AG08396 (cell line): ENCODE measurements at places on chromosomes 13 and 19.

- DNase-seq = peak; percentile 79
Observed at GRCh38 chr19:1975162-1975480, 34.1 kb downstream of the CSNK1G2 start.

- DNase-seq = no peak
Observed at GRCh38 chr19:42023121-42023942, 29.3 kb upstream of the ATP1A3 start.

GRCh38 chr19:31668921-31669320, 319.7 kb upstream of the TSHZ3 start:
- DNase-seq = no peak

GRCh38 chr19:16338470-16339360, 14.1 kb downstream of the KLF2 start:
- peak; percentile 89 for DNase-seq

GRCh38 chr19:10871711-10872545, 575 bp downstream of the CARM1 start:
- peak; percentile 53 for DNase-seq

DNA sequence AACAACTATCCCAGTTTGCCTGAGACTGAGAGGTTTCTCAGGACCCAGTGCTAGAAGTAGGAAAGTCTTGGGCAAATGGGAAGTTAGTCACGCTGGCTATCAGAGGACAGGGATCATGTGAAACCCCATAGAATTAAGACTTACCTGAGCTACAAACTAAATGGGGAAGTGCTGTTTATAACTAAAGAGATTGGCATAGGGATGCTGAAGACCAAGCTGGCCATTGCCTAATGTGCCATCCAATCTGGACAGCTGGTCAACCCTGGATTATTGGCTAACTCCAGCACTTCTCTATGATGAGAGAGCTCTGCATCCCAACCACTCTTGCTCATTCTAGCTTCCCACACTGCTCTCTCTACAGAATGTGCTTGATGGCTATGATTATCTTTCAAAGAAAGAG, 216.1 kb downstream of the TDRD3 start:
- no peak for DNase-seq

DNA sequence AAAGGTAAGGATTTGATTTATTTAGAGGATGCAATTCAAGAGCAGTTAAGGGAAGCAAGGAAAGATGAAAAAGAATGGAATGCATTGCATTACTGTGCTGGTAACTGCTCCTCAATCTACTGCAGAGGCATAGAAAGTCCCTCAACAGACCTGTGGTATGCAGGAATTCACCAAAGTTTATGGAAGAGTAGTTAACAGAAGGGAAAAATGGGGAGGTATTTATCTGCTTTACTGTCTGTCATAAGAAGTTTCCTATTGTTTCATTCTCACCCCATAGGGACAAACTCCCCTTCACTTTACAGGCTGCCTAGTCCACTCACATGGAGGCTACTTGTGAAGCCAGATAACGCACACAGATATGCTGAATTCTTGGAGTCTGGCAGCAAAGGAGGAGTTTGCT, 354.9 kb upstream of the SPRY2 start:
- DNase-seq = no peak

DNA sequence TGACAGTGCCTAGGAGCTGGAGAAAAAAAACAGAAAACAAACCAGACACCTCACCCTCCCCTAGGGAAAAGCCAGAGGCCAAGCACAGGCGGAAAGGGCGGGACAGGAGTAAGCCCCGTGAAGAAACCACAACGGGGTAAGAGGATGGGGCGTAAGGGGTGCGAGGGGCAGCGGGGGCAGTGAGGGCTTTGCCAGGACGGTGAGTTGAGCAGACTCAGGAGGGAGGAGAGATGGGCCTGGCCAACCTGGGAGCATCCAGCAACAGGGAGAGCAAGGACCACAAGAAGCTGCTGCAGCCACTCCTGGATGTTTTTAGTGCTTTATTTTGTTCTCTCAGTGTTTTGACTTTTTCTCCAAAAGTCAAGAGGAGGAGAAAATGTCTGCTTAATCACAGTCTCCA, 114.1 kb upstream of the SOX1 start:
- DNase-seq = no peak

GRCh38 chr19:45500918-45501729, 2.9 kb downstream of the PPM1N start:
- DNase-seq = no peak

DNA sequence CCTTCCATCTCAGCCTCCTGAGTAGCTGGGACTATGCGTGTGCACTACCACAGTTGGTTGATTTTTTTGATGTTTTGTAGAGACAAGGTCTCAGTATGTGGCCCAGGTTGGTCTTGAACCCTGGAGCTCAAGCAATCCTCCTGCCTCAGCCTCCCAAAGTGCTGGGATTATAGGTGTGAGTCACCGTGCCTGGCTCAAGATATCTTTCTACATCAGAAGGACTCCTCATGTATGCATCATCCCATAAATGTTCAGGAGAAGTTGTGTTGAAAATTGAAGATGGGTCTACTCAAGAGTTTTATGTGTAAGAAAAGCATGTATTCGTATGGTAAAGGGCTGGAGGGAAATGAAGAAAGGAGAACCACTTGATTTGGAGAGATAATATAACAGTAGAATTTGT, 71.8 kb upstream of the STK24 start:
- no peak for DNase-seq

GRCh38 chr19:30105727-30106126, 163.7 kb downstream of the URI1 start:
- no peak for DNase-seq

DNA sequence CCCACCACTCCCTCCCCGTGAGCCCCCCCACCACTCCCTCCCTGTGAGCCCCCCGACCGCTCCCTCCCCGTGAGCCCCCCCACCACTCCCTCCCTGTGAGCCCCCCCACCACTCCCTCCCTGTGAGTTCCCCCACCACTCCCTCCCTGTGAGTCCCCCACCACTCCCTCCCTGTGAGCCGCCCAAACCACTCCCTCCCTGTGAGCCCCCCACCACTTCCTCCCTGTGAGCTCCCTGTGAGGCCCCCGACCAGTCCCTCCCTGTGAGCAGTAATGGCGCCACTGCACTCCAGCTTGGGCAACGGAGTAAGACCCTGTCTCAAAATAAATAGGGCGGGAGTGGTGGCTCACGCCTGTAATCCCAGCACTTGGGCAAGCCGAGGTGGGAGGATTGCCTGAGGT, 9.9 kb downstream of the ABCA7 start:
- DNase-seq = no peak

- DNase-seq = no peak
Observed at GRCh38 chr19:32067685-32068084, 277.7 kb upstream of the ZNF507 start.

DNA sequence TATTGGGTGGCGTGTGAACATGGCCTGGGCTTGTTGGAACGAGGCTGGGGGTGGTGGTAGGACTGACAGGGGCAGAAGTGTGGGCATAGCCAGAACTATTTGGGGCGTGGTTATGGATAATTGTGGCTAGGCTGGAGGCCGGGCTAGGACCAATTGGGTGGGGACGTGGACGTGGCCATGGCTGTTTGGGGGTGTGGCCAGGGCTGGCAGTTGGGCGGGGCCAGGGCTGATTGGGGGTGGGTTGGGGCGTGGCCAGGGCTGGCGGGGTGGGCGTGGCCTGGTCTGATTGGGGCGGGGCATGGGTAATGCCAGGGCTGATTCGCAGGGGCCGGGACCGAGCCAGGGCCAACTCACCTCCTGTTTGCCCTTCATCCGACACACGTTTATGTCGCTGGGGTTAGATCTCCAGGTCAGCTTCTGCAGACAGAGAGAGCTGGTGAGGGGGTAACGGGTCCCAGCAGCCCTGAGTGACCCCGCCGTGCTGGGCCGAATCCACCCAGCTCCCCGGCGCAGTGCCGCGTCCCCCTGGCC, 2.8 kb downstream of the SEMA6B start:
- DNase-seq = peak; percentile 89

- DNase-seq = no peak
Observed at GRCh38 chr19:52603558-52604207, 33.6 kb downstream of the ZNF701 start.

DNA sequence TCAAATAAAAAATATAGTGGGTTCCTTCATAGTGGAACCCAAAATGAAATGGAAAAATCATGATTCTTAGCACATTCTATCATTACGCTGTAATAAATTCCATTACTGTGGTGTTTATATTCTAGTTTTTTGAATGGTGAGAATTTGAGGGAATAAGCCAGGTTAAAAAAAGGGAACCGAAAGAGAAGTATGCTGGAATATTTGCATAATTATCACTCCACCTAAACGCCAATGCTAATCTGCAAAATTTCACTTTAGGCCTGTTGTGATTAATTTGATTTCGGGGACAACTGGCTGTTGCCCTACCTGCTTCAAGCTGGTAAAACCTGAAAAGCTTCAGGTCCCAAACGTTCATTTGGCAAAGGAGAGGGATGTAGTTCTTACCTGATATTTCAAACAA, 32.1 kb upstream of the SCEL start:
- no peak for DNase-seq

DNA sequence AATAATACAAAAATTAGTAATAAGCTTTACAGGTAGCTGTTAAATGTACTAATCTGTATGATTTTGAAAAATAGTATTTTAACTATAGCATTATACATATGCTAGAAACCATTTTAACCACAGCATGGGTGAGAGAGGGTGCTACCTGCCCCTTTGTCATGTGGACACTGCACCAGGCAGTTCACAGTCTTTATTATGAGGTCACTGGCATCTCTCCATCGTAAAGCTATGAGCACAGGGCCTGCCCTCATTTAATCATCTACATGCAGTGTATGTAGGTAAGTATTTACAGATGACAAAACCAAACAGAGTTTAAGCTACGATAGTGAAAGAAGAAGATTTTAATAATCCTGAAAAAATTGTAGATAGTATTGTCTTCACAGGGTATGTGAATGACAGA, 21.7 kb downstream of the EDNRB start:
- DNase-seq = no peak

- no peak for DNase-seq
Observed at GRCh38 chr13:19759669-19760068, 23.1 kb downstream of the PSPC1 start.

DNA sequence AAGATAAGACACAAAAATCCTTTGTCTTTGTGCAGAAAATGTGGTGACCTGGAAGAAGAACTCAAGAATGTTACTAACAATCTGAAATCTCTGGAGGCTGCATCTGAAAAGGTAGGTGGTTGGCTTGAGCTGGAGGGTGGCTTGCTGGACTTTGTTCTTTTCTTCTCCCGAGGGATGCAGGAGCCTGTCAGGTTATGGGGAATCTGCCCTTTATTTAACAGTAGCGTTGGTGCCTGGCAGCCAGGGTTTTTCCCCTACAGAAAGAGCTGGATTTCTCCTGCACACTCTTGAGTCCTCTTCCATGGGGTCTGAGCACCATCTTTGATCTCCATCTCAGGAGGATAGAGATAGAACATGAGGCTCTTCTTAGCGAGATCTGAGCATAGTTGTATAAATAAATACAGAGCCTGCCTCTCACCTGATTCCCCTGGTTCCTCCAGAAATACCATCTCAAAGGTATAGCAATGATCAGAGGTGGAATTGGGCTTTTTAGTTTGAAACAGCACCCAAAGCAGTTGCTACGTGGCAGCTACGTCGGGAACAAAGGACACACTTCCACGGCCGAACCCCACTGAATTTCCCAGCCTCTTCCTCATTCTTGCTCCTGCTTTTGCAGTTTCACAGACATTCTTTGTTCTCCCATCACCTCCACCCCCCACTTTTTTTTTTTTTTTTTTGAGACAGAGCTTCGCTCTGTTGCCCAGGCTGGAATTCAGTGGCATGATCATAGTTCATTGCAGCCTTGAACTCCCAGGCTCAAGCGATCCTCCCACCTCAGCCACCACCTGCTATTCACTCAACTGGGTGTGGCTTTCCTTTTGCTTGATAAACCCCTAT, 12.9 kb downstream of the TPM4 start:
- no peak for DNase-seq

DNA sequence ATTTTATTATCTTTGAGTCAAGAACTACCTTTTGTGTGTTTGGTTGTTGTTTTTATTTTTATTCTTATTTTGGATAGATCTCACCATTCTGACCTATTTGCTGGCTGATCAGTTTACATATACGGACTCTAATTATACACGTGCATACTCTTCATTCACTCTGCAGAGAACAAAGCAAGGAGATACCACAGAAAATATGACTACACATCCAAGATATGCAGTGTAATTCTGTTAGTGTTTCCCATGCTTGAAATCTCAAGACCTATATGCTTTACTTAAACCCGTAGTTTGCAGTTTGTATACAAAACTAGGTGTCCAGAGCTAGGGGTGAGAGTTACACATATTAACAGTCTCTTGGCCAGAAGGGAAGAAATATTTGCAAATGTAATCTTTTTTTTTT, 205.5 kb downstream of the DCLK1 start:
- no peak for DNase-seq

DNA sequence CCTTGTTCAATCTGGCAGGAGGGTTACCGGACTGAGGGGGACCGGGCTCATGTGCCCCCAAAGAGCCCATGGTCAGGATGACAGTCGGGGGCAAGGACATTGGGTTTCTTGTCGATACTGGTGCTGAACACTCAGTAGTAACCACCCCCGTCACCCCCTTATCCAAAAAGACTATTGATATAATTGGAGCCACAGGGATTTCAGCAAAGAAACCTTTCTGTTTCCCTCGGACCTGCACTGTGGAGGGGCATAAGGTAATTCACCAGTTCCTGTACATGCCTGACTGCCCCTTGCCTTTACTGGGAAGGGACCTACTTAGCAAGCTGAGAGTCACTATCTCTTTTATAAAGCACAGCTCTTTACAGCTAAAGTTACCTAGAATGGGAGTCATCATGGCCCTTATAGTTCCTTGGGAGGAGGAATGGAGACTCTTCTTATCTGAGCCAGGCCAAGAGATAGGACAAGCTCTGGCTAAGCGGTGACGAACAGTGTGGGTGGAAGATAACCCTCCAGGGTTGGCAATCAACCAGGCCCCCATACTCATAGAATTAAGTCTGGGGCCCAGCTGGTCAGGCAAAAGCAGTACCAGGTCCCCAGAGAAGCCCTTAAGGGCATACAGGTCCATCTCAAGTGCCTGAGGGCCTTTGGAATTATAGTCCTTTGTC, 603.7 kb downstream of the UQCRFS1 start:
- DNase-seq = no peak

- no peak for DNase-seq
Observed at GRCh38 chr13:22447132-22447886, 733.5 kb upstream of the SGCG start.

- peak; percentile 69 for DNase-seq
Observed at GRCh38 chr19:17220207-17220758, 5.1 kb downstream of the USE1 start.

DNA sequence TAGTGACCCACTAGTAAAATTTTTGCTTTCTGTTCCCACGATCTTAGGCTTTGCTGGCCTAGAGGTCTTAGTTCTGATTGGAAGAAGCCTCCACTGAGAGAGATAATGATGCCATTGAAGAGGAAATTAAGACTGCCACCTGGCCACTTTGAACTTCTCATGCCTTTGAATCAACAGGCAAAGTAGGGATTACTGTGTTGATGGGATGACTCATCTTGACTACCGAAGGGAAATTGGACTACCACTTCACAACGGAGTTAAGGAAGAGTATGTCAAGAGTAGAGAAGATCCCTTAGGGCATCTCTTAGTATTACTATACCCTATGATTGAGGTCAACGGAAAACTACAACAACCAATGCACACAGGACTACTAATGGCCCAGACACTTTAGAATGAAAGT, 12.7 kb upstream of the FREM2 start:
- DNase-seq = no peak
